ENCODE measurements at places on chromosomes 4 and X.
A peak's percentile ranks its signal among the peaks of the same experiment; 100 is the strongest.

DNA sequence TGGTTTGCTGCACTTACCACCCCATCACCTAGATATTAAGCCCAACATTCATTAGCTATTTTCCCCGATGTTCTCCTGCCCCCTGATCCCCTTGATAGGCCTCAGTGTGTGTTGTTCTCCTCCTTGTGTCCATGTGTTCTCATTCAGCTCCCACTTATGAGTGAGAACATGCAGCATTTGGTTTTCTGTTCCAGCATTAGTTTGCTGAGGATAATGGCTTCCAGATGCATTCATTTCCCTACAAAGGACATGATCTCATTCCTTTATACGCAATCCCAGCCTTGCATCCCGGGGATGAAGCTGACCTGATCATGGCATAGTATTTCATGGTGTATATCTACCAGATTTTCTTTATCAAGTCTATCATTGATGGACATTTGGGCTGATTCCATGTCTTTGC lies 99.0 kb upstream of the DCAF12L2 start:
- DNase-seq: no peak

GRCh38 chr4:47651231-47651630 lies 166.2 kb downstream of the ATP10D start:
- DNase-seq: no peak

- DNase-seq: no peak
These were observed 5.4 kb upstream of the MSX1 start for GRCh38 chr4:4853921-4854648.

DNA sequence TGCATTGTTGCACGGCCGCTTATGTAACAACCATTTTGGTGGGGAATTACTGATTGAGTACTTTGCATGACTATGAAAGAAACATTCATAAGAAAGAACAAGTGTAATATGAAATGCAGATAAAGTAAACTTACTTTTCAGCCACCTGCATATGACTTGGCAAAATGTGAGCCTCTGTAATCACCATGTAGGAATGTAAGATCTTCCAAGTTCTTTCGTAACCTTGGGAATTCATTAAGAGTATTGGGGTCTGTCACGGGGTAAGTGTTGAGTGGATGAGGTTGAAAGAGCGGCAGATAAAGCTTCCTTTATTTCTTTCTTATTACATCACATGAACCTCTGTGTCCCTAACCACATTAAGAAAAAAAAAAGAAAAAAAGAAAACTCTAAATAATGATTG lies 348.5 kb upstream of the NR3C2 start:
- DNase-seq: no peak

GRCh38 chrX:13482746-13483541 lies 86.5 kb upstream of the EGFL6 start:
- DNase-seq: no peak

- no peak for DNase-seq
These were observed 275.6 kb downstream of the SMARCA1 start for GRCh38 chrX:129247642-129248041.

DNA sequence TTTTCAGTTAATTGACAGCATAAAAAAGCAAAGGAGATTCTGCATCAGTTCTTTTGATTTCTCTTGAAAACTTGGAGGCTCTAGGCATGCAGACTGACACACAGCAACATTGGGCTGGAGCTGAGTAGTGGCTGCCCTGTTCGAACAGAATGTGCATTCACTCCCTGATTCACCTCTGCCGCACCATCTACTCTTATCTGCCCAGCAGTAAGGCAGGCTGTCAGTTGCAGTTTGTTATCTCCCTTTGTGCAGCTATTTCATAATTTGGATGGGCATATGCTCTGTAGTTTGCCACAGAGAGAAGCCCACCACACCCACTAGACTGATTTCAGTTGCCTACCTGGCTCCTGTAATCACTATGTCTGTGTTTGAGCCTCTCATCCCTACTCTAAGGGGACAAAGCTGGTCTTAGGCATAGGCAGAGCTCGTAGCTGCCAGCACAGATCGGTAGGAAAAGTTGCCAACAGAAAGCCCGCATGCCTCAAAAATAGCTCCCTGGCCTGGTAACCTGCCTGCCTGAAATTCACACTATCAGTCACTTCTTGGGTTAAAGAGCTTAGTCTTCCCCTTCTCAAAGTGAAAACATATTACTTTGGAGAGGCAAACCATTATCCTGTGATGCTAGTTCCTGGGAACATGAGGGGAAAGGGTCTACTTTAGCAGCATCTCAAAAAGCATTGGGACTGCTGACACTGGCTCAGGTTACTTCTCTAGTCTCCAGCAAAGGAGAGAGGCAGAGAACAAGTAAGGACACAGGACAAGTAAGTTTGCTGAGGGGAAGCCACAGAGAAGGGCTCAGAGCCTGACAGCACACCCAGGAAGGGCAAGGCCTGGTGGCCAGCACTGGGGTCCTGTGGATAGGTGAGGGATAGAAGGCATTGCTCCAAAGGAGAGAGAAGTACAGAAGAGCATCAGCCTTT lies 75.9 kb upstream of the TMEM164 start:
- no peak for DNase-seq

DNA sequence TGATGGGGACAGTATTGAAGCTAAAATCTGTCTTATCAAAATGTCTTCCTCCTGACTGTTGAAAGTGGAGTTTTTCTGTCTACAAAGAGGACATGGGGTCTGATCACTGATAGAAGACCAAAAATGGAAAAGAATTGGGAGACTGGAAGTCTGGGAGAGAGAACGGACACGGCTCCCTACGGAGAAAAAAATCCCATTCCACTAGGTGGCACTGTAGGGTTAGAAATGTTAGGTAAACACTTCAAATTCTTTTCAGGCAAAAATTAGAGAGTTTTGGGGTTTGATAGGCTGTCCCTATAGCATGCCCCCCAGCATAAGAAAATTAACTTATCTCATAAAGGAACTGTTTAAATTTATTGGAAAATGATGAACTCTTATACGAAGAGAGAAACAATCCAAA lies 200.5 kb downstream of the FAM133A start:
- no peak for DNase-seq

- DNase-seq: no peak
These were observed 1207.4 kb downstream of the ADGRL3 start for GRCh38 chr4:62407534-62407933.

DNA sequence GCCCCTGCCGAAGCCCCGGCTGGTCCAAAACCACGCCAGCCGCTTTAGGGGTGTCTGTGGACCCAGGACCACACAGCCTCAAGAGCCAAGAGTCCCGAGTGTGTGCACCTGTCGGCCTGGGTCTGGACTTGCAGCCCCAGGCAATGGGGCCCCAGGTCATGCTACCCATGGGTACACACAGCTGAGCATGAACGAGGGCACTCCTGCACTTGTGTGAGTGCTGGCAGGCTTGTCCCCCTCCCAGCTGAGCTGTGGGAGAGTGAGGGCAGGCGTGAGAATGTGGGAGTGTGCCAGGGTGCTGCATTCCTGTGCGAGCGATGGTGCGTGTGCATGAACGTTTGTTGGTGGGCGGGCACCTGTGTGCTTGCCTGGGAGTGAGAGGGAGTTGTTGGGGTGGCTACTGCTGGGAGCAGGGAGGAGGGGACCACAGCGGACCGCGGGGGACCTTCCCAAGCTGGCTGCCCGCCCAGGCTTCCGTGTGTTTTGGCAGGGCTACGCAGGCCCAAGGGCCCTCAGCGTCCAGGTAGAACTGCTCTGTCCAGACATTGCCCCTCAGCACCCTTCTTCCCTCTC lies 30.8 kb downstream of the BLOC1S4 start:
- no peak for DNase-seq

- DNase-seq: no peak
These were observed 80.8 kb downstream of the APBB2 start for GRCh38 chr4:41133454-41134018.

DNA sequence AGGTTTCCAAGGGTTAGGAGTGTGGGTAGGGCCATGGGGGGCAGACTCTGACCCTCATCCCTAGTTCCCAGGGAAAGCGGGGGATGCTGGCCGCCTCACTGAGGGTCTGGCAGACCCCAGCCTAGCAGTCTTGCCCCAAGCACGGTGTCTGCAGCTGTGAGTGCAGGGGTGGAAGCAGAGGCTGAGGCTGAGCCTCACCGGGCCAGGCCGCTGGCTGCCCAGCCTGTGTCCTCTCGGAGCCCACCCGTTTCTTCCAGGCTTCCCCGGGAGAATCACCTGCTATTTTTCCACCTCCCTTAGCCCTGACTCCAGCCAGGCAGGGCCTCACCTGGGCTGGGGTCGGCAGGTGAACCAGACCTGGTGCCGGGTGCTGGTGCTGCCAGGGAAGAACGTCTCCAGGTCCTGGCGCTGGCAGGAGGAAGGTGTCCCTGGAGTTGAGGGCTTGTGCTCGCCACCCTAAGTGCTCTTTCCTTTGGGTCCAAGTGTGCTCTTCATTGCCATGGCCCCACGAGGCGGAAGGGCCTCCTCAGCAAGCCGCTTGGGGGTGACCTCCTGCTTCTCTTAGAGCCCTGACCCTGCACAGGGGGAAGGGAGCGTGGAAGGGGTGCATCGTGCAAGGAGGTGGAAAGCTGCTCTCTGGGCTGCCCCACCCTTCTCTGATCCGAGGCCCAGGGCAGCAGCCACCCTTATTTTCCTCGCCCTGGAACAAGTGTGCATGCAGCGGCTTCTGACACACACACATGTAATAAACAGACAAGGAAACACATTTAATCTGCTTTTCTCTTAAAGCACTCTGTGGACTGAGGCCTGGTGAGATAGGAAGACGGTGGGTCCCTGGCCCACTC lies 112.7 kb downstream of the FAM53A start:
- DNase-seq: no peak

DNA sequence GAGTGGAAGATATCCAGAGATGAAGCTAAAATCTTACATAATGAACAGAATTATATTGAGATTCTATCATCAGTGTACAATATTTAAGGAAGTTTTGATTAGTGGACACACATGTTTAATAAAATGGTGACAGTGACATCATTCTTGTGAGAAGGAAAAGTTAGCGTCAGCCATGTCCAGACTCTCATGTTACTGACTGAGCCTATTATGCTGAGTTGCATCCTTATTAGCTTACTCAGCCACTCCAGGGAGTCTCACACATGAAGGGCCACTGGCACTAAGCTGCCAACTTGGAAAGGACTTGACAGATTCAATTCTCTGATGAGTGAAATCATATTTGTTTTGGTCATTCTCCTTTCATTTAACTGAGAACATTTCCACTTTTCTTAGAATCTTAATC lies 170.6 kb downstream of the BANK1 start:
- no peak for DNase-seq

GRCh38 chrX:115988825-115989224 lies 181.7 kb upstream of the AGTR2 start:
- no peak for DNase-seq

GRCh38 chr4:120796271-120796670 lies 126.3 kb downstream of the PRDM5 start:
- no peak for DNase-seq

DNA sequence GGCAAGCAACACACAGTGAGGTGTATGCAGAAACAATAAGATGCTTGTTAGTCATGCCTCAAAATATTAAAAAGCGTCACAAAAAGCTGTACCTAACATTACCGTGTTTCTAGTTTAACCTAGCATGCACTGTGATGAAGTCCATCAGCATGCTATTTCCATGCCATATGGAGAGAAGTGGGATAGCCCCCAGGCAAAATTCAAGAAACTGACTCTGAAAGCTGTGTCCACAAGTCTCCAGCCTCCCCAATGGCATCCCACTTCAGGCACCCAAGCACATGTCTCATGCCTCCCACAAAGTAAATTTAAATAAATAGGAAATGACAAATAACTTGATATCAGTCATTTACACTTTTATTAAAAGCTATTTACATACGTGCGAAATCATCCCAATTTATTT lies 10.8 kb downstream of the GABRA2 start:
- DNase-seq: no peak

- DNase-seq: no peak
These were observed 6.6 kb upstream of the ENOX2 start for GRCh38 chrX:130909469-130910136.

GRCh38 chr4:61994036-61994435 lies 793.9 kb downstream of the ADGRL3 start:
- no peak for DNase-seq

- DNase-seq: no peak
These were observed 10.3 kb upstream of the TIMP1 start for GRCh38 chrX:47571896-47572295.

DNA sequence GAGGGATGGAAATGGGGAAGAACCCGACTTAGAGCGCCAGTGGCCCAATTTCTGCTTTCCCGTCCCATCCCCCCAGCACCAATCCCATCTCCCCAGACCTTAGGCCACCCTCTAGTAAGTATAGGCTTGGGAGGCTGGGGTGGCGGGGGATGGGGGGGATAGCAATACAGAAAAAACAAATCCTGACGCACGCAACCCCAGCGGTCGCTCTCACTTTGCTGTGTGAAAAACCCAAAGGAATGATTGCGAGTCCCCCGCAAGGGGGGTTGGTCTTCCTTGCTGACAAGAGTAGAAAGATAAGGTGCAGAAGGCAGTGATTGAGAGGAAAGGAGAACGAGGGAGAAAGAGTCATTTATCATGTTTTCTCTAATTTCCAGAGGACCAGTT lies 863 bp downstream of the CPE start:
- no peak for DNase-seq

DNA sequence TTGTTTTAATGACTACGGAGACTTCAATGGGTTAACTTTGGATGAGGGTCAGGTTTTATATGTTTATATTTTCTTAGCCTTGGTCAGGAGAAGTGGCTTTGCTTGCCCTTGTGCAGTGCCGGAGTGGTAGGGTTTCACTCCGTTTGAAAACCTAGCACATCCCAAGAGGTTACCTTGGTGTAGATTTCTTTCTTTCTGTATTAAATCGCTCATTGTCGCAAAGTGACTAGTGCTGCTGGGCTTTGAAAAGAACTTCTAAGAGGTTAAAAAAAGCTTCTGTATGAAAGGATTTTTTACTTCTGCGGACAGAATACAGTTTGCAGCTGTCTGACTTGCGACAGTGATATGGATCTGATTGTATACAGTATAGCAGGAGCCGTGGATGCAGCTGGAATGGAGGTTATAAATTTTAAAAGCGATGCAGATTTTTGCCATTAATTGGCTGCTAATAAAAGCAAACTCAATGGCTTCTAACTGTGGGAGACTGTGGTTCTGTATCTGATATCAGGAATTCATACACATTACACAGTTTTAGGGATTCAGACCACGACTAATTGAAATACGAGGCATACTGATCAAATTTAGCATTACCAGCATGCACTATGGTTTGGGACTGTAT lies 340.9 kb upstream of the PITX2 start:
- DNase-seq: no peak

GRCh38 chr4:69549651-69550050 lies 53.9 kb upstream of the UGT2B4 start:
- DNase-seq: no peak

- DNase-seq: peak; percentile 8
These were observed 250.1 kb downstream of the SNCA start for GRCh38 chr4:89586864-89587263.

GRCh38 chr4:88240297-88240714 lies 44.1 kb downstream of the PPM1K start:
- no peak for DNase-seq

DNA sequence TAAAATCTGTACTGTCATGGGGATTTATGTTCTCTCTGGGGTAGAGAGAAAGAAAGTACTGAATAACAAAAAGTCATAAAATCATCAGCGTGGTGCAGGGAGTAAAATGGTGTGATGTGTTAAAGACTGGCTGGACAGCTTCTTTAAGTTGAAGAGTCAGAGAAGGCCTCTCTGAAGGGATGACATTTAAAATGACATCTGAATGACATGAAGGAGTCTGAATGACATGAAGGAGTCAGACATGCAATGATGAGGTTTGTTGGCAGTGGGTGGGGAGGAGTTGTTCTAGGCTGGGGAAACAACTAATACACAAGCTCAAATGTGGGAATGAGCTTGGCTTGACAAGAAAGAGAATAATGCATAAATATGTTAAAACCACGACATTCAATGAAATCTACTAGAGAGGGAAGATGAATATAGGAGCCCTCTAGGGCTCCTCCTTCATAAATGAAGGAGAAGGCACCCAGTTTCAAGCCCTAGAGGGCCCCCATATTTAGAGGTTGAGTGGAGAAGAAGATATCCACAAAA lies 63.9 kb upstream of the KIT start:
- no peak for DNase-seq

Data from SW 1271 (cell line).